ENCODE measurements at places on chromosomes 4 and X.

- no peak for DNase-seq
Measured at GRCh38 chr4:132572210-132572609, 576.9 kb upstream of the PCDH10 start.

DNA sequence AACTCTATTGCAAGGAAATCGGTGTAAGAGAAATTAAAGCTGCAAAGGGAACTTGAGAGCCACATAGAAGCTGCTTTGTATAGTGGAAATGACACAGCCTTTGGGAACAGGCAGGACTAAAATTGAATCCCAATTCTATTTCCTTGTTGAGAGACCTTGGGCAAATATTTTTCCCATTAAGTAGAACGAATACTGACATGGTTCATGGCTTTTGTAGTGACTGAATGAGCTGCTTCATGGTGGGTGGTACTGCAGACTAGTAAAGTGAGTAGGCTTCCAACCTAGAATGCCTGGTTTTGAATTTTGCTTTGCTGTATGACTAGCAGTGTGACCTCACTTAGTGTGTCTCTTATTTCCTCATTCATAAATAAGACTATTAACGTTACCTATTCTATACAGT, 182.2 kb upstream of the KCNIP4 start:
- no peak for DNase-seq

DNA sequence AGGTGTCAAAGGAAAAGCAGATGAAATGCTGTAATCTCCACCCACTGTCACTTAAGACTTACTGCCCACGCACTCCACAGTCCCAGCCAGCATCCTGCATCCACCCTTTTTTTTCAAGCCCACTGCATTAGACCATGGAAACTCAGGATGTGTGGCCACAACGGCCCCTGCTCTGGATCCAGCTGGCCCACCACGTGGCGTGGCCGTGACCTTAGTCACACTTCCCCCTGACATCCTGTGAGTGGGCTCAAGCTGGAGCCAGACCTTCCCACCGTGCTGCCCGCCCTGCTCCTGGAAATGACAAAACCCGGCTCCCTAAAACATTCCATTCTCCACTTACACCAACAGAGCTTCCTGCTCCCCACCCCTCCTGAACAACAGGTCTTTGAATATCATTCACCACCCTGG, 588.3 kb upstream of the DIPK2B start:
- no peak for DNase-seq

GRCh38 chr4:152089584-152089983, 328.8 kb upstream of the GATB start:
- DNase-seq = no peak

- DNase-seq = no peak
Measured at GRCh38 chr4:121655320-121656268, 41.2 kb downstream of the ANXA5 start.
